ENCODE measurements at places on chromosomes 6 and 20. TPM values are rescaled to one million over a fixed set of nuclear protein-coding genes. Genes with fewer than 3 reads are reported as not detected.

The TAGAP gene
- not detected for total RNA-seq

The MMS22L gene
- total RNA-seq = 44.1 TPM

The FRK gene
- 0.07 TPM for total RNA-seq

The SAPCD1 gene
- 1.6 TPM for total RNA-seq

The AARS2 gene
- 15.0 TPM for total RNA-seq

The BPIFB4 gene
- not detected for total RNA-seq

The SLC17A3 gene
- total RNA-seq = not detected

The NR2E1 gene
- total RNA-seq = not detected

The TP53TG5 gene
- total RNA-seq = not detected

The TRDN gene
- not detected for total RNA-seq

The FYN gene
- total RNA-seq = 200 TPM

The PPP1R14C gene
- total RNA-seq = not detected

The RAMACL gene
- total RNA-seq = 8.7 TPM

The SEMG1 gene
- total RNA-seq = not detected

The CAP2 gene
- total RNA-seq = 4.5 TPM

The DYNLRB1 gene
- 61.6 TPM for total RNA-seq

The CDH4 gene
- 5.7 TPM for total RNA-seq

The APOM gene
- total RNA-seq = not detected

The SIGLEC1 gene
- total RNA-seq = not detected

The PHF20 gene
- total RNA-seq = 42.3 TPM

The RGS17 gene
- 4.8 TPM for total RNA-seq

The NSFL1C gene
- 50.4 TPM for total RNA-seq

The BHLHE23 gene
- total RNA-seq = not detected

The TRIM38 gene
- total RNA-seq = 12.3 TPM

The ZNF322 gene
- 18.0 TPM for total RNA-seq

The TMEM217 gene
- 9.1 TPM for total RNA-seq

The XKR7 gene
- total RNA-seq = not detected

The PTGIS gene
- 1.3 TPM for total RNA-seq

The PREP gene
- total RNA-seq = 29.4 TPM

The PGC gene
- total RNA-seq = not detected

The SLC12A5 gene
- total RNA-seq = under 0.01 TPM

The HIVEP2 gene
- total RNA-seq = 3.6 TPM

The SMIM13 gene
- 17.9 TPM for total RNA-seq

The MLIP gene
- total RNA-seq = 24.1 TPM

The OR12D2 gene
- not detected for total RNA-seq

Measured in thoracic aorta endothelial cell (primary cell).